ENCODE measurements at places on chromosomes 13 and 19. TPM values are rescaled to one million over a fixed set of nuclear protein-coding genes. Genes with fewer than 3 reads are reported as not detected.

Gene NR1H2
- 54.7 TPM for total RNA-seq

Gene PSG6
- not detected for total RNA-seq

Gene RFC3
- 4.4 TPM for total RNA-seq

Gene KIR2DL3
- total RNA-seq, result not detected

Gene PSG2
- total RNA-seq, result not detected

Gene COPE
- total RNA-seq, result 93.7 TPM

Gene FPR1
- 2.3 TPM for total RNA-seq

Gene SOX1
- total RNA-seq, result not detected

All from uterus (tissue), 4 donors.